Sigmoid colon (tissue), 7 donors: ENCODE measurements at places on chromosomes 5 and 9. TPM values are rescaled to one million over a fixed set of nuclear protein-coding genes. Genes with fewer than 3 reads are reported as not detected.

DNA sequence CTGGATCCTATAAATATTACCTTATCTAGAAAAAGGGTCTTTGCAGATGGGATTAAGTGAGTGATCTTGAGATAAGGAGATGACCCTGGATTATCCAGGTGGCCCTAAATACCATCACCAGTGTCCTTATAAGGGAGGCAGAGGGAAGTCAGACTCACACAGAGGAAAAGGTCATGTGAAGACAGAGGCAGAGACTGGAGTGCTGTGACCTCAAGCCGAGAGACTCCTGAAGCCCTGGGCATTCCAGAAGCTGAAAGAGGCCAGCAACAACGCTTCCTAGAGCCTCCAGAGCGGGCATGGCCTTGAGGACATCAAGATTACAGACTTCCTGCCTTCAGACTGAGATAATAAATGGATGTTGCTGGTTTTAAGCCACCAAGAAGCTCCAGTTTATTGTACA is 118.8 kb downstream of the ATPSCKMT start:
- no peak for DNase-seq

- DNase-seq = no peak
These were observed 3.7 kb downstream of the PLAC8L1 start for GRCh38 chr5:146101646-146102045.

DNA sequence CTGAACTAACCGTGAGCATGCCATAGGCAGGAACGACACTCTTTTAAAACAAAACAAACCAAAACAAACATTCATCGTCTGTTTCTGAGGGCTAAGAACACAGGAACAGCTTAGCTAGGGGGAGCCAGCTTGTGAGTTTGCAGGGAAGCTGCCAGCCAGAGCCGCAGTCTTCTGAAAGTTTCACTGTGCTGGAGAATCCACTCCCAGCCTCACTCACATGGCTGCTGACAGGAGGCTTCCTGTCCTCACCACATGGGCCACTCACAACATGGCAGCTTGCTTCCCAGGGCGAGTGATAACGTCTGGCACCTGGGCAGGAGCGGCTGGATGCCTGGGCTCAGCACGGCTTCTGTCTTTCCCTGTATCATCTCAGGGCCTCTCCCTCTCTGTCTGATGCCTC is 275.2 kb downstream of the MSX2 start:
- DNase-seq = no peak

The FGF1 gene
- total RNA-seq = 2.0 TPM

GRCh38 chr9:131704988-131705387 is 34.9 kb downstream of the RAPGEF1 start:
- no peak for DNase-seq

DNA sequence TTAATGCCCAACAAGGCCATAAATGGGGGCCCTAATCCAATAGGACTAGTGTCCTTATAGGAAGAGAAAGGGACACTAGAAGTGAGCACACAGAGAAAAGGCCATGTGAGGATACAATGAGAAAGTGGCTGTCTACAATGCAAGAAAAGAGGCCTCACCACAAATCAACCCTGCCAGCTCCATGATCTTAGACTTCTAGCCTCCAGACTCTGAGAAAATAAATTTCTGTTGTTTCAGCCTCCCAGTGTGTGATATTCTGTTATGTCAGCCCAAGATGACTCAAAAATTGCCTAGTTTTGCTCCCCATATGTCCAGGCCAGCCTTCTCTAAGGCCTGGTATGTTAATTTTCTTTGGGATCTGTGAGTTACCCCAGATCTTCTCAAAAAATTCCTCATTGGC is 32.3 kb upstream of the HTR4 start:
- DNase-seq = no peak

DNA sequence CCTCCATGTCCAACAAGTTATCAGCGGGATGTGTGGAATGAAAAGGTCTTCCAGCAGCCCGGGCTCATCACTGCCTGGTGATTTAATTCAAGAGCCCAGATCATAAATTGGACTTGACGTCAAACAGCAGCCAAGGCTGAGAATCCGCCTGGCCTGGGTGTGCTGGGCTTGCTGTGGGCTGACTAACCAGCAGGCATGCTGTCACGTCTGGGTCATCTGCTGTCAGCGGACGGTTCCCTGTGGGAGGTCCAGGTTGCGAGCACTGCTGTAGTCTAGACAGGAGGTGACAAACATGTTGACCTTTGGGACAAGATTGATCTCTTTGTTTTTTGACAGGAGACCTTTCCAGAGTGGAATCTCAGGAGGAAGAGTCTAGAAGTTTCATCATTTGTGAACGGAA is 289.7 kb downstream of the OSTF1 start:
- DNase-seq = peak; percentile 76

DNA sequence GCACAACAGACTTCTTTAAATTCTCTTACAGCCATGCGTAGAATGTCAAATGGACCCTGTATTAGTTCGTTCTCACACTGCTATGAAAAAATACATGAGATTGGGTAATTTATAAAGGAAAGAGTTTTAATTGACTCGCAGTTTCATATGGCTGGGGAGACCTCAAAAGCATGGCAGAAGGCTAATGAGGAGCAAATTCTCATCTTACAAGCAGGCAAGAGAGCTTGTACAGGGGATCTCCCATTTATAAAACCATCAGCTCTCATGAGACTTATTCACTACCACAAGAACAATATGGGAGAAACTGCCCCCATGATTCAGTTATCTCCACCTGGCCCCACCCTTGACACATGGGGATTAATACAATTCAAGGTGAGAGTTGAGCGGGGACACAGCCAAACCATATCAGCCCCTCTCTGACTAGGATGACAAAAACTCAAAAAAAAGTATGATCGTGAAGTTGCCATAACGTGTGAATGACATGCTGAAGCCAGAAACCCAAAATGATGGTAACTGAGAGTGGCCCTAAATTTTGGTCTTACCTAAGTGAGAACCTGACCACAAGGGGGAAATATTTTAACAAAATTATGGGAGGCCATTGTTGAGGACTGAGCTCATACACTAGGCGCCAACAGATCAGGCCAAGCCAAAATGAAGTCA is 17.5 kb upstream of the TEX10 start:
- no peak for DNase-seq

The EXOSC3 gene
- total RNA-seq = 44.6 TPM
